Stimulated activated CD4-positive, alpha-beta T cell treated with anti-CD3 and anti-CD28 coated beads, Interleukin-12 subunit alpha, Interleukin-12 subunit beta, amount 100 ng/mL, for 24 hours (primary cell): ENCODE measurements at places on chromosomes 6 and 20.

DNA sequence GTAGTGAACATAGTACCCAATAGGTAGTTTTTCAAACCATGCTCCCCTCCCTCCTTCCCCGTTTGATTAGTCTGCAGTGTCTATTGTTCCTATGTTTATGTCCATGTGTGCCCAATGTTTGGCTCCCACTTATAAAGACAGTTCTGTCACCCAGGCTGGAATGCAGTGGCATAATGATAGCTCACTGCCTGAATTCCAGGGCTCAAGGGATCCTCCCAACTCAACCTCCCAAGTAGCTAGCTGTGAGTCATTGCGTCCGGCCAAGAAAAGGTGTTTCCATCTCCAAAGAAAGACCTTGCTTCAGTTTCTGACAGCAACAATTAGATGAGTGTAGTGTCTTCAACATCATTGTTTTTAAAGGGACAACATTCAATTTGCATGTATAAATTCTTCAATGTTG, 131.1 kb upstream of the CEP162 start:
- no peak for DNase-seq

GRCh38 chr6:72760114-72760793, 138.4 kb downstream of the KCNQ5 start:
- DNase-seq, result no peak

- no peak for DNase-seq
Observed at GRCh38 chr6:12232821-12233220, 57.3 kb upstream of the EDN1 start.

DNA sequence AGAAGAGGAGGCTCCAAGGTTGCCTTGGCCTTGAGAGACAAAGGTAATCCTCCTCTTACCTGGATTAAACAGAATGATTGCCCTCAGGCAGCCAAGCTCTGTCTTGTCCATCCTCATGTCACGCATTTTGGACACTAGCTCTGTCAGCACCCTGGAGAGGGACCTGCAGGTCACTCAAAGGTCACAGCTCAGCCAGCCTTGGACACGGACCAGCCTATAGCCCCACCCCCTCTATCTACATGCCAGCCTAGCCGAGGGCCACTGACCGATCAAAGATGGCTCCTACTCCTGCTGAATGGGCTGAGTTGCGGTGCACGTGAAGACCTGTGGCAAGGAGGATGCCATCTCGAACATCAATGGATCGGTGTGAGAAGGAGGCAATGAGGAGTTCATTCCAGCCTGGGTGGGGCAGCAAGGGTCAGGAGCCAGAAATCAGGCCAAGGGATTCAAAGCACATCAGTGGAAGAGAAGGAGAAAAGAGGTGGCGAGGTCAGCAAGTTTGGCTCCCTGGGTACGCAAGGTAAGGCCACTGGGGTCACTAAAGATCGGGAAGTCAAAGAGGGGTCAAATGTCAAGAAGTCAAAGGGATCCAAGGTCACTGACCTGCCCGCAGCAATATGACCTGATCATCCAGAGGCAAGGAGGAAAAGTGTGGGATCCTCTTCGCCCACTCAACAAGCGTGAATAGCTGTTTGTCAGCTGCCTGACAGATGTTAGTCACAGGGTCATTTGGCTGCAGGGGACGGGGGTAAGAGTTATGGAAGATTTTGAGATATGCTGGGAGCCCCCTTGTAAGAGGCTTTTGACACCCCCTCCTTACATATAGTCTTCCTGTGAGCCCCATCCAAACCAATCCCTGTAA, 3.3 kb upstream of the COL11A2 start:
- no peak for DNase-seq

- no peak for DNase-seq
Observed at GRCh38 chr6:120894077-120894476, 440.2 kb downstream of the TBC1D32 start.

DNA sequence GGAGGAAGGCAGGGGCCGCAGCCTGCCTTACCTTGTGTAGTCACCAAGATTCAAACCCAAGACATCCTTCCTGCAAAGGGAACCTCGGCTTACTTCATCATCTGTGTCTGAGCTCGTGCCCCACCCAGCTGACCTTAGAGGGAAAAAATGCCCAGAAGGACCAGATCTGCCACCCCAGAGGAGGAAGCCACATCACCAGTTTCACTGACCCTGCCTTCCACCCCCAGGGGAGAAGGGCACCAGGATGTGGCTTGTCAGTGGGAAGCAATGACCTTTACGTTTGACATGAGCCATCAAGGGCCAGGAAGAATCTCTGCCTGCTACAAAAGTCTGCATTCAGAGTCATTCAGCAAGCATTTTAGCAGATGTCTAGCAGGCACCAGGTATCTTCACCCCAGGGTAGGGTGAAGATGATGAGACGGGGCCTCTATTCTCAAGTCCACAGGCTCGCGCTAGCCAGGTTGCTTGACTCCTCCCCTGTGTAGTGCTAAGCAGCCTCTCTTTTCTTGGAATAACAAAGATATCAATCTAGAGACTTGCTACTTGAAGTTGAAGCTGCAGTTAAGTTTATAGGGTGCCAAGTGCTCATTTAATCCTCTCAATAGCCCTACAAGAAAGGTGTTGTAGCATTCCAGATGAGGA, 28.1 kb downstream of the HM13 start:
- DNase-seq, result no peak

DNA sequence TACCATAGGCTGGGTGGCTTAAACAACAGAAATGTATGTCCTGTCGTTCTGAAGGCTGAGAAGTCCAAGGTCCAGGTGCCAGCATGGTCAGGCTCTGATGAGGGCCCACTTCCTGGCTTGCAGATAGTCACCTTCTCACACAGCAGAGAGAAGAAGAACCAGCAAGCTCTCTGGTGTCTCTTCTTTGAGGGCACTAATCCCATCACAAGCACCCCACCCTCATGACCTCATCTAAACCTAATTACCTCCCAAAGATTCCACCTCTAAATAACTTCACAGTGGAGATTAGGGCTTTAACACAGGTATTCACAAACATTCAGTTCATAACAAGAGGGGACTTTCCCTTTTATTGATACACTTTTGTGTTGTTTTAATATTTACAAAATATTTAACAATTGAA, 61.1 kb downstream of the RIN2 start:
- DNase-seq, result no peak

DNA sequence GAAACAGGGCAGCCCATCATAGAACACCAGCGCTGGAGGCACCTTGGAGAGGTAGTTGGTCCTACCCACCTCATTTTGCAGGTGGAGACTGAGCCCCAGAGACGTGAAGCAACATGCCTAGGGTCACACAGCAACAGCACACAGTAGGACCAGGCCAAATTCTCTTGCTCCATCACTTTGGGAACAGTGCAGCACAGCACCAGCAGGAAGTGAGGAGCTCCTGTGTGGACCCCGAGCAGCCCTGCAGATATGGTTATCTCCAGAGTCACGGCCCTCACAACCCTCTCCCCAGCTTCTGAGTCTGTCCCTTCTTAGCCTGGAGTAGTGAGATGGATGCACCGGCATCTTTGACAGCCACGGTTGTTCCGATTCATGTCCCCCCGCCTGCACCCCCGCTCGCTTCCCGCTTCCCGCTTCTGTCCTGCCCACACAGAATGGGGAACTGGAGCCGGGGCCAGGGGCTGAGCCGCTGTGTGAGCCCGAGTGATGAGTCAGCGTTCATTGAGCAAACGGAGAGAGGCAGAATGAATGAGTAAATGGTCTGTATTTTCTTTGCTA, 72.6 kb upstream of the DUSP22 start:
- DNase-seq, result no peak

GRCh38 chr6:11972270-11972669, 39.8 kb upstream of the HIVEP1 start:
- no peak for DNase-seq

GRCh38 chr6:162116902-162117525, 610.6 kb downstream of the PRKN start:
- DNase-seq, result no peak

- DNase-seq, result no peak
Observed at GRCh38 chr6:169993861-169994481, 242.5 kb downstream of the ERMARD start.

GRCh38 chr6:65199121-65199520, 507.9 kb downstream of the EYS start:
- DNase-seq, result no peak

- DNase-seq, result no peak
Observed at GRCh38 chr20:61099806-61100205, 152.3 kb upstream of the CDH4 start.

DNA sequence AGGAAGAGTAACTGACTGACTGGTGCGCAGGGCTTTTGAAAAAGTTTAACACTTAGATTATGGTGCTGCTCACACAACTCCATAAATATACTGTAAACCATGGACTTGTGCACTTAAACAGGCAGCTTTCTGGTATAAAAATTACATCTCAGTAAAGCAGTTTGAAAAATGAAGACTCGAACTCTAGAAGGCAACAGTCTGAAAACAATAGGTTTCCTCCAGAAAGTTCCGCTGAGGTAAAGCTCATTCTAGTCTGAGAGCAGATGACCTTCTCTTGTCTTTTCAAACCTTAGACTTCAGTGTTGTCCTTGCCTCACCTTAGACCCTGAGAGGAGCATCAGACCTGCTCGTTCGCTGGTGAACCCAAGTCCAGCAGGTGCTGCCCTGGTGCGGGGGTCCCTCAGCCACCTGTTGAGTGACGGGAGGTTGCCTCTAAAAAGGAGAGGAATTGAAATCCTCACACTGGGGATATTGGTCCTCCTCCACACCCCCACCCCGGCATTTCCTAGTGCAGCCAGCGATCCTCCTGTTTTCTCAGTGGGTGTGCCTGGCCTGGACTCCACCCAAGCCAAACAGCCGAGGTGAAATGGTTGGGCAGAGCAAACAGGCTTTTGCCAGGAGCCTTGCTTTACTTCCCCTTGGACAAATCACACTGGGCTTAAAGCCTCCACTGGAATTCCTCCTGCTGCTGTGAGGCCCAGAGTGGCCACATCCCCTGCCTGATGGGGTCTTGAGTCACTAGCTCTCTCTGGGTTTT, 14.7 kb upstream of the PYGB start:
- DNase-seq, result no peak

GRCh38 chr6:140857739-140858380, 1274.9 kb upstream of the GJE1 start:
- DNase-seq, result no peak

GRCh38 chr6:167745670-167746389, 80.9 kb upstream of the AFDN start:
- DNase-seq, result no peak

- no peak for DNase-seq
Observed at GRCh38 chr6:39897698-39898097, 36.6 kb downstream of the MOCS1 start.

GRCh38 chr6:40352006-40352405, 235.2 kb downstream of the LRFN2 start:
- DNase-seq, result no peak

- DNase-seq, result no peak
Observed at GRCh38 chr20:51206032-51206662, 183.2 kb upstream of the KCNG1 start.

GRCh38 chr20:60851826-60852704, 400.0 kb upstream of the CDH4 start:
- DNase-seq, result no peak

GRCh38 chr20:15622368-15622767, 950.9 kb downstream of the KIF16B start:
- DNase-seq, result no peak

- no peak for DNase-seq
Observed at GRCh38 chr6:99236010-99236409, 113.5 kb downstream of the FAXC start.

DNA sequence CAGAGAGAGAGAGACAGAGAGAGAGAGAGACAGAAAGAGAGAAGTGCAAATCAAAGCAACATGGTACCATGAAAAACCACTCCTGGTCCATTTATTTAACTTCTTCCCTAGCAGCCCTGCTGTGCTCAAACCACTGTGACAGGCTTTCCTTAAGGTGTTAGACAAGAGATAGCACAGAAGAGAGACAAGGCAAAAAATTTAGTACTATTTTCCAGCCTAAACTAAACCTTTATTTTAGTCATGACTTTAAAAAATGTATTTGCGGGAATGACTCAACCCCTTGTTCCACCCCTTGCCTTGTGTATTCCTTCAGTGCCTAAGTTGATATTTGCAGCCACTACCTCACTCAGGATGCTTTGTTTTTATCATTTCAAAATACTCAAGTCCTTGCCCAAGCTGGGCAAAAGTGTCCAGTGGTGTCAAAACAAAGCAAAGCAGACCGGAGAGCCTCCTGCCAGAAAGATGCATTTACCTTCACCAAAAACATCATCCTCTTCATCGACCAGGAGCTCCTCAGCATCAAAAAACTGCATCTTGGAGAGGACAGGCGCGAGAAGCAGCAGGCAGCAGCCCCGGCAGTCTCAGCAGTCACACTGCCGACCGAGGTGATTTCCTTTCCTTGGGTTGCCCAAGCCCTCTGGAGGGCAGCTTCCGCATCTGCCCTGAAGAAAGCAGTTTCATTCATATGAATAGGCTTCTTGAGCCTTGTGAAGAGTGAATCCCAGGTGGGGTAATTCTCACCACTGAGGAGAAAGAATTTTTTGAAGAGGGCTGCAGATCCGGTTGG, at the start of gene RIPOR2:
RIPOR2 (minus strand) TSS at position 595 of the 787 bp plus-strand sequence; CDS start at position 533, 62 bp downstream.
- peak; percentile 49 for DNase-seq

DNA sequence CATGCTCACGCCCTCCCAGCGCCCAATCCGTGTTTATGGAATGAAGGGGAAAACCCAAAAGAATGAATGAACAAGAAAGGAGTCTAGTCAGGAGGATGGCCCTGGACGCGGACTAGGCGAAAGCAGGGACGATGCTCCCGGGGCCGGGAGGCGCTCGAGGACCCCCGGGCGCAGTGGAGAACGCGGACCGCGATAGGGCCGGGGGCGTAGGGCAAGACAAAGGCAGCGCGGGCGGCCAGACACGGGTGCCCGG, 758 bp downstream of the GCLC start:
- no peak for DNase-seq

DNA sequence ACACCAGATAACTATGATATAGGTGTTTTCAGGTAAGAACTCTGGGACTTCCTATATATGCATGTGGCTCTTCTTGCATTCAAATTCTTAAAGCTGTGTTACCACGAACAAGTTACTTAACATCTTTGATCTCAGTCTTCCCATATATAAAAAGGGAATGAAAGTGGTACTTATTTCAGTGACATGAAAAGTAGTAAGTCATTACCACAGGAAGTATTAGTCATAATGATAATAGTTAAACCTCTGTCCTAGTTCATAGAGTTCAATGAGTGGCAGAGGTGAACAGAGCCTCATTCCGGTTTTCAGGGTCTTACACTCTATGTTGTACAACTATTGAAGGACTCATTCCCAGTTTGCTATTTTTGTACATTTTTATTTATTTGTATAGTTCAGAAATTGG, 237.0 kb downstream of the NKAIN2 start:
- DNase-seq, result no peak

DNA sequence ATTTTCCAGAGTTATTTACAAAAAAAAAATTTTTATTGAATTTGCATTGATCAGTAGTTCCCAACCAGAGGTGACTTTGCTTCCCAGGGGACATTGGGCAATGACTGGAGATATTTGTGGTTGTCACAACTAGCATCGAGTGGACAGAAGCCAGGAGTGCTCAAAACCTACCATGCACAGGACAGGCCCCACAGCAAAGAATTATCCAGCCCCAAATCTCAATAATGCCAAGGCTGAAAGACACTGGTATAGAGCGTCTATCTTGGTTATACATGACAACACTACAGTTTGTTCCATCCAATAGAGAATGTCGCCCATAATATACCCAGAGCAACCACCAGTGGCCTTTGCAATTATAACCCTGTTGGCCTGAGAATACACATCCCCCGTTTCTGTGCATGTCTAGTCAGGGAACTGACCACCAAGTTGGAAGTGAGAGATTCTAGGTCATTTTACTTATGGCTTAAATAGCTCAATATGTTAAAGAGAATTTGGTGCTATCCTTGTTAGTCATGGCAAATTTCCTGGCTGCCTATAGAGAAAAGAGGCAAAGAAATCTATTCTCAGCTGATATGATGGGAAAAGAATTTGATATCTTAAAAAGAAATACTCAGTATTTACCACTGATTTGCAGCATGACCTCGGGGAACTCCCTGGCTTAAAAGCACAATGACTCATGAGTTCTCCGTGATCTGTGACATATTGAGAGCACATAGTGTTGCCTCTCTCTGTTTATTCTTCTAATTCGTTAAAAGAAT, 76.0 kb upstream of the ADTRP start:
- DNase-seq, result no peak
